ENCODE measurements at places on chromosomes 6 and 20.

DNA sequence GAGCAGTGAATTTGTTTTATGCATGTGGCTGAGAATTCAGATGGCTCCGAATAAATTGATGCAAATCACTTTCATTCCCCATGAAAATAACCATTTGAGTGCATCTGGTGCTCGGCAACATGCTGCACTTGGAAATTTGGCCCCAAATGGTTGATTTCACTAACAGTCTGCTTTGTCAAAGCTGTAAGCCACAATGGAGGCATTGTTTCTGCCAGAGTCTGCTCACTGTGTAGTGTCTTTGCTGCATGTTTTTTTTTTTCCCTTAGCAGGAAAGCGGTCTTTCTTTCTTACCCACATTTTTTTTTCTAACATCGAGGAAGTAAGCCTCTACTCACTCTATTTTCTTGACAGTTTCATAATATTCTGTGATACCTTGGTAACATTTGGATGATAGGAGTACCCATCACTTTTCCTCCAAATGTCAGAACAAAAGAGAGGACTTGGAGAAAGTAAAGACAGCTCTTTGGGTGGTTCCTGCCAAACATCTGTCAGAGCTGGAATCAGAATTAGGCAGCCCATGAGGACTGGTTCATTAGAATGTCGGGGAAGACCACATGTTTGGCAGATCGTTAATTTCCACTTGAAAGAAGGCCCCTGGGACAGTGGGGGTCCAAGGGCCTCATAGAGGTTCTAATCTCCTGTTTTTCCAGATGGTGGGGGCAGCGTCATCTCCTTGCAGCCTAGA is 149.5 kb downstream of the DOK5 start:
- DNase-seq = no peak

- no peak for DNase-seq
Observed at GRCh38 chr6:167212713-167213005, 54.9 kb upstream of the GPR31 start.

DNA sequence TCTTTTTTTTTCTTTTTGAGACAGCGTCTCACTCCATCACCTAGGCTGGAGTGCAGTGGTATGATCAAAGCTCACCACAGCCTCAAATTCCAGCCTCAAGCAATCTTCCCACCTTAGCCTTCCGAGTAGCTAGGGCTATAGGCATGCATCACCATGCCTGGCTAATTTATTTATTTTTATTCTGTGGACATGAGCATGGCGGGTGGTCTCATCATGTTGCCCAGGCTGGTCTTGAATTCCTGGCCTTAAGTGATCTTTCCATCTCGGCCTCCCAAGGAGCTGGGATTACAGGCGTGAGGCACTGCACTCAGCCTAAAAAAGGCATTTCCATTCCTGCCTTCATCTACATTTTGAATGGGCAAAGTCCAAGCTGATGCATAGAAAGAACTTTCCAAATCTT is 56.2 kb upstream of the BEND3 start:
- DNase-seq = no peak

- DNase-seq = no peak
Observed at GRCh38 chr6:112571488-112572270, 224.5 kb downstream of the RFPL4B start.

DNA sequence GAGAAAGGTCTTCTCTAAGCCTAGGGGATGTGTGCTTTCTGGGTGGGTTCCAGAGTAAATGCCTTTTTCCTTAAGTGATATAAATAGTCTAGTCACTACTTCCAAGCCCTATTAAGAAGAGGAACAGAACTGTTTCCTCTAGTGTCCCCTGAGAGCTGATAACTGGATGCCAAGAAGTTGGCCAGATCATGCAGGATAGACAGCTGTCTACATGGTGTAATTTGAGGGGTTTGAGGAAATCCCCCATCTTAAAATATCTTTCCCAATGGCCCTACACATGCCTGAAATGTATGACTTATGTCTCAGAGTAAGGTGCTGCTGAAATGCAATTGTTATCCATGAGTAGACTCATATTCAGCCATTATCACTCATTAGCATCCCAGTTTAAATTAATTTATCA is 20.2 kb upstream of the PIM1 start:
- DNase-seq = no peak

- no peak for DNase-seq
Observed at GRCh38 chr6:89356642-89357170, 4.2 kb upstream of the UBE2J1 start.

DNA sequence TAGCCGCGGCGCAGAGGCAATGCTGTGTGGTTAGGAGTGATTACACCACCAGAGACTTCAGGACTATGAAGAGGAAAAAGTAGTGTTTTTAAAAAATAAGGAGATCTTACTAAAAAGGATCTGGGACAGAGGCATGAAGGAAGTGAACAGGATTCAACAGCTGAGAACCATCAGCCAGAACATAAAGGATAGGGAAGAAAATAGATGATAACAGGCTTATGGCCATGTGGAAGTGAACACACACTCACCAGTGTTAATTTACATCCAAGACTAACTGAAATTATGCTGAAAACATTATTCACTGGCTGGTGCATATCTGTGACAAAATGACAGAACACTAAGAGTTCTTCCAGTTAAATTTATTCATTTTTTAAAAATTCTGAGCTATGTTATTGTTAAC is 47.5 kb upstream of the BCLAF1 start:
- DNase-seq = no peak

DNA sequence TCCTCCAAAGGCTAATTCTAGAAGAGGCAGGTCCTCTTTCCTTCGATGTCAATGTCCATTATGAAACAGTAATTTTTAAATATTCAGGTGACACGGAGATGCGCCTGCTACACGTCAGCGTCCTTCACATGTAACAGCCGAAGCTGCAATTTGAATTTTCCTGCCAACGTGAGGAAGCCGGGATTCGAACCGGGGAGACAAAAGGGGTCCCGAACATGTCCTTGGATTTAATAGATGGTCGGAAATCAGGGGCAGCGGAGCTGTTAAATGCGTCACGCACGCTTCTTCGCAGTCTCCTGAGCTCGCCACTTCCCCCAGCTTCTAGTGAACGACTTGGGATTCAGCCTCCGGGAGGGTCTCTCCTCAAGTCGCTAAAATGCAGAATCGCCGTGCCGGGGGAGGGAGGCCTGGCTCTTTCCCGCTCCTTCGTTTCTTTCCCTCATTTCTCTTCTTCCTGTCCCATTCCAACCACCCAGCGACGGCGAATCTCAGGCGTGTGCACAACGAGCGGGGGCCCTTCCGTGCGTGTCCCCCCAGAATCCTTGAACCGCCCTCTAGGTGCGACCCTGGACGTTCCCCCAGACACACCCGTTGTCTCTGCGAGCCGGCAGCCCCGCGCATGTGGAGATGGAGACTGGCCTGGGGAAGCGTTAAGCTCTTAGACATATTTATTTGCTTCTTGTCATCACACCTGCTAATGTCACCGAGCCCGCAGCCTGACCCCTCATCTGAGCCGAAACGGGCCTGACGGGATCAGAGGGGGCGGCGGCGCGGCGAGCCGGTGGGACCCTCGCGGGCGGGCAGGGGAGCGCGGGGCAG is 1.3 kb upstream of the FOXC1 start:
- DNase-seq = no peak

GRCh38 chr20:52652271-52652670 is 319.9 kb upstream of the TSHZ2 start:
- DNase-seq = no peak

DNA sequence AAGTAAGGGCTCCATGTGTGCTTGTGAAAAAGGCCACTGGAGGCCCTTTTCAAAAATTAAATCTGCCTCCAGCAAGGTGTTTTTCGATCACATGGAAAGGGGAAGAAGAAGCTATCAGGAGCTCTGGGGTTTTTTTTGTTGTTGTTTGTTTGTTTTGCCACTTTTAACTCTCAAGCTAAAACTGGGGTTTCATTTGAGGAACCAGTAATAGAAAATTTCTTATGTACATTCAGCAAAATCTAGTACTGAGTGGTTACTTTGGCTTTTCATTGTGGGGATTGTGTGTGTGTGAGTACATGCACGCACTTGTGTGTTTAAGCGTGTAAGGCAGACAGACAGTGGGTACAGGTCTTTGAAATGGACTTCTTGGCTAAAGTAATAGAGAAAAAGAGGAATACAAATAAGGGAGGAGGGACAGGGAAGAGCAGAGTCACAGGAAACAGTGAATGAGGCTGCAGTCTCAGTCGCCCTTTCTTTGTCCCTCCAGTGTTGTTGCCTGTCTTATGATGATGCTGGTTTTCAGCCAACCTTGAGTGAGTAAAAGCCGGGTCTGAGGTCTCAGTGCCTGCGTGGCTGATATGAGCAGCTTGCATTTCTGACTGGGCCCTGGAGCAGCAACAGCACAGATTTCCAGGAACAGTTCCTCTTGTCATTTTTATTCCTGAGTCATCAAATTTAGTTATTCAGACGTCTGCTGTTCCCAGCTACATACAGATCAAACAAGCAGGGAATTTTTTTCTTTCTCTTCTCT is 26.2 kb downstream of the SLC16A10 start:
- DNase-seq = no peak

DNA sequence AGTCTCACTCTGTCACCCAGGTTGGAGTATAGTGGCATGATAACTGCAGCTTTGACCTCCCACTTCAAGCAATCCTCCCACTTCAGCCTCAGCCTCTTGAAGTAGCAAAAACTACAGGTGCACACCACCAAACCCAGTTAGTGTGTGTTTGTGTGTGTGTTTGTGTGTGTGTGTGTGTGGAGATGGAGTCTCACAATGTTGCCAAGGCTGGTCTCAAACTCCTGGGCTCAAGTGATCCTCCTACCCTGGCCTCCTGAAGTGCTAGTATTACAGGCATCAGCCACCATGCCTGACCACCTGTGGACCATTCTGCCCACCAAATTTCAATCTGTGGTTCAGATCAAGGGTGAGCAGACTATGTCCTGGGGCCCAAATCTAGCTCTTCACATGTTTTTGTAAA is 8.8 kb downstream of the FASTKD5 start:
- DNase-seq = no peak

- no peak for DNase-seq
Observed at GRCh38 chr6:160163912-160164311, 42.3 kb downstream of the SLC22A1 start.

- no peak for DNase-seq
Observed at GRCh38 chr20:4090756-4091489, 75.6 kb upstream of the RNF24 start.

DNA sequence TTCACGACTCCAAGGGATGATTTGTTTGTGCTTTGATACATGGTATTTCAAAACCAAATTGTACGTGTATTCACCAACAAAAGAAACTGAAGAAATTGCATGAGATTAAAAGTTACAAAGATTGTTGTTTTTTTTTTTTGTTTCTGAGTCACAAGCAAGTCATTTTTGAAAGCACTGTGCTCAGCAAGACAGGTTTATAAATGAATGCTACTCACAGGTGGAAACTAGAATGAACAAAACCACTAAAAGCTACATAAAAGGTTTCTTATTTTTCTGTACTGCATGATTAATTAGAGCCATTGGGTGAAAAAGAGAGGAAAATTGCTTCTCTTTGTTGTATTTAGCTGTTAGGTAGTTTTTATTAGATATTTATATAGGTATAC is 90.2 kb upstream of the RIPOR2 start:
- DNase-seq = no peak

- no peak for DNase-seq
Observed at GRCh38 chr6:136528477-136528876, 21.7 kb downstream of the MAP7 start.

DNA sequence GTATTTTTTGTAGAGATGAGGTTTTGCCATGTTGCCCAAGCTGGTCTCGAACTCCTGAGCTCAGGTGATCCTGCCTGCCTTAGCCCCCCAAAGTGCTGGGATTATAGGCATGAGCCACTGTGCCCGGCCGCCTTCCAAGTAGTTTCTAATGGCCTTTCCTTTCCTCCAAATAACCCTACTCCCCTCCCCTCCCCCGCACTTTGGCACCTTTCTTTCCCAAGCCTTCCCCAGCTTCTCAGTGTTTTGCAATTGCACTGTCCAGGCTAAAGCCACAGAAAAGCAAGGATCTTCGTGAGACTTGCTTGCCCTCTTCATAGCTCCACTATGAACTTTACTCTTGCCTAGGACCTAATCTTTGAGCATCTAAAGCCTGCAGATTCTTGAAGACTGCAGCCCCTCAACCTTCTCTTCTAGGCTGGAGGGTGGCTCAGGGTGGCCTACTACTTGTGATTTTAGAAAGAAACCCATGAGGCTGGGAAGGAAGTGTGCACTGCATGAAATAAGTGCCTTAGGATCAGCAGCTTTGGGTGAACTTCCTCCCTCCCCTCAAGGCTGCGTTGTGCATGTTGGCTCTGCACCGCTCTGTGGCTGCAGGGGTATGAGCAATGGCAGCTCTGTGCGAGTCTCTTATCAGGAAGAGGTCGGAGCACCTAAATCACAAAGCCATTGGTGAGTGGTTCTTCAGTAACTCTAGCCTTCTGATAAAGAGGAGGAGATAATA is 152.4 kb upstream of the SNX9 start:
- no peak for DNase-seq

- no peak for DNase-seq
Observed at GRCh38 chr20:17248224-17248623, 21.4 kb downstream of the PCSK2 start.

DNA sequence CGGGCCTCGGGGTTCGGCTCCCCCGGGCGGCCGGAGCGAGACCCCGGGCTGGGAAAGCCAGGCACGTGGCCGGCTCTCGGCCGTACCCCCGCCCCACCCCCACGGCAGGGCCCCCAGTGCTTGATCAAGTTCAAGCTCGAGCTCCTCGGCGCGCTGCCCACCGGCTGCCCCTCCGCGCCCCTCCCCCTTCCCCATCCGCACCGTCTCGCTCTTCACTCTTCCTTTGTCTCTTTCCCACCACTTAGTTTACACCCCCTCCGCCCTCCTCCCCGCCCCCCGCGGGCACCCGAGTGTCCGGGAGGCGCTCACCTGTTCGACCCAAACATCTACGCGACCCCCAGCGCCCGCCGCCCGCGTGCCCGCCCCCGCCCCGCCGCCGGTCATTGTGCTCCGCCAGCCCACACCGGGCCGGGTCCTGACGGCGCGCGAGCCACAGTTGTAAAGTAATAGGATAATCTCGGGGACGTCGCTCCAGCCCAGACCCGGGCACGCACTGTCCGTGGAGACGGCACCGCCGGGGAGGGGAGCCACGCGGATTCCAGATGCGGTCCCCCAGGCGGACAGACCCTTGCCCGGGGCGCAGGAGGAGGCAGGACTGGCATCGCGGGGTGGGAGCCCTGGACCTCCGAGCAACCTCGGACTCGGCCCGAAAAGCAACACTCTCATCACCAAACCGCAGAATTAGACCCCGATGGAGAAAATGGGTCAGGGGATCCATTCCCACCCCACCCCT is 100.7 kb downstream of the NOL4L start:
- DNase-seq = no peak

GRCh38 chr20:62676976-62677375 is 31.7 kb upstream of the NTSR1 start:
- no peak for DNase-seq

DNA sequence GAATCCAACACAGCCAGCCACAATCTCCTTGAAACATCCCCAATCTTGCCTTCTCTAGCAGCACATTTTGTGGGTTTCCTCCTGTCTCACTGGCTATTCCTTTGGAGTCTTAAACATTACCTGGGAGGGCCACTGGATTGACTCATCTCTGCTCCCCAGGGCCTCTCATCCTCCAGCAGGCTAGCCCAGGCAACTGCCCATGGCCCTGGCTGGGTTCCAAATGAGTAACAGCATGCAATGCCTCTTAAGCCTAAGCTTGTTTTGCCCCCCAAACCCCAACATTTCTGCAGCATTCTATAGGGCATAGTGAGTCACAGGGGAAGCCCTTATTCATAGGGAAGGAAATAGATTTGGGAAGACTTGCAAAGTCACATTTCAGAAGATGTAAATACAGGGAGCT is 204.9 kb downstream of the FOXA2 start:
- no peak for DNase-seq
